KBM-7 (cell line): ENCODE measurements at places on chromosomes 7 and 10.

- DNase-seq = no peak
These were observed 78.0 kb downstream of the PTPRE start for GRCh38 chr10:127984945-127985344.

DNA sequence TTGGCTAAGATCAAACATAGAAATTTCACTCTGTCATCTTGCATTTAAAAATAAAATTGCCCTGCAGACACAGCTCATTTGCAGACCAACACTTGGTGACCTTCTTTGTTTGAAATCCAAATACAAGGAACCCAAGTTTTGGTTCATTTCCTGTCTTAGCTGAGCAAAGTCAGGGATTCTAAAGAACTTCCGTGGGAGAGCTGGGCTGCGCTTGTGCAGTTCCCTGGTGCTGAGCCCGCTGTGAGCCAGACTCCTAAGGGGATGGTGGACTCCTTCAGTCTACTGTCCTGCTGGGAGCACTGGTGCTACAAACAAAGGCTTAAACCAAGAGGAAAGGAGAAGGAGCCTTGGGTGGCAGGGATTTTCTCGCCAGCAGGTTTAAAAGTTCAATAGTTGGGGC lies 60.0 kb downstream of the MYOF start:
- no peak for DNase-seq

GRCh38 chr7:111741811-111742240 lies 179.5 kb upstream of the IMMP2L start:
- peak; percentile 83 for DNase-seq

DNA sequence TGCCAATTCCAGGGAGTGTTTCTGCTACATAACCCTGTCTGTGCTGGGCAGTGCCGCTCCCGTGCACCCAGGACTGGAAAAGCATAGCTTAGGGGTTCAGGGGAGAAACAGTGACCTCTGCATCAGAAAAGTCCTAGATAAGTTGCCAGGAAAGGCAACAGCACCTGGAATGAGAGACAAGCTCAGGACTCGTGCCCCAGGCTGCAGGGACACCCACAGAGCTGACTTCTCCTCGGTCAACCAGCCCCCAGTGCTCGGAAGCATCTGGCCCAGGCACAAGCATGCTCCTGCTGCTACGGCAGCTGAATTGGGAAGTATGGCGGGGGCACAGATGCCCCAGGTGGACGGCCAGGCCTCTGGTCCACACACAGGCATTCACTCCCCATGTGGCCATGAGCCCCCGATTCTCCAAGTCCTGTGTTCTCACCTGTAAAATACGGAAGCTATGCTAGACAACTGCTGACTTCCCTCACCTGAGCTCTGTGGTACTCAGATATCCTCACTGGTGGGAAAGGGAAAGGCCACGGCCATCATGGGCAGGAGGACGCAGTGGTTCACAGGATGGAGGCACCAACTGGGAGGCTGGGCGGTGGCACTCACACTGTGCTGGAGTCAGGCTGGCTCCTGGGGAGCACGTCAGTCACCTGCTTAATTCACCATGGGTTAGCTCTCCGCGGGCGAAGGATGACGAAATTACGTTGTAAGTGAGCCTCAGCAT lies 220.5 kb downstream of the PTPRN2 start:
- no peak for DNase-seq

GRCh38 chr7:67644151-67644550 lies 647.5 kb downstream of the TYW1 start:
- no peak for DNase-seq

GRCh38 chr7:116273283-116273917 lies 63.1 kb downstream of the TES start:
- no peak for DNase-seq

DNA sequence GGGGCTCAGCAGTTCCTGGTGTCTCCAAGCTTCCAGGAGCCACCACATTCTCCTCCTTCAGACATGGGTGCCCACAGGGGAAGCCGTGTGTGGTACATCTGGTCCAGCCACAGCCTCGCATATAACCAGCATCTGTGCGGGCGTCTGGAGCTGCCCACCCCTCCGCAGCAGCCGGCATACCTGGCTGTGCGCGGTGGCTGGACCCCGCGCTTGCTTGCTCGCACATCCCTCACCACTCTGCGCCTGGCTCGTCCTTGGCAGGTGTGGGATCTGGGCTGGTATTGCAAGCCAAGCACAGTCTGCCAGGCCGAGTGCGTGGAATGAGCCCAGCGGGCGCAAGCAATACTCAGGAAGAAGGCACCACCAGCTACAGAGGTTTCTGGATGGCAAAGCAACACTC lies 117.7 kb upstream of the MBL2 start:
- DNase-seq = no peak
